Muscle of arm (tissue), 14 donors: ENCODE measurements at places on chromosomes 16 and 17. TPM values are rescaled to one million over a fixed set of nuclear protein-coding genes. Genes with fewer than 3 reads are reported as not detected.

The KIAA0753 gene
- 10.9 TPM for polyA plus RNA-seq

The TEX19 gene
- not detected for polyA plus RNA-seq

The HID1 gene
- polyA plus RNA-seq, result 4.1 TPM

The SDR42E2 gene
- not detected for polyA plus RNA-seq

The PIP4K2B gene
- 72.2 TPM for polyA plus RNA-seq

The AIPL1 gene
- polyA plus RNA-seq, result not detected

The KRT40 gene
- 8.3 TPM for polyA plus RNA-seq

The G6PC1 gene
- not detected for polyA plus RNA-seq

The PPP1R27 gene
- 45.6 TPM for polyA plus RNA-seq

The TP53TG3 gene
- polyA plus RNA-seq, result not detected

The DPEP3 gene
- 0.08 TPM for polyA plus RNA-seq

The ESRP2 gene
- 4.8 TPM for polyA plus RNA-seq

The VKORC1 gene
- 71.5 TPM for polyA plus RNA-seq

The RASD1 gene
- 3.9 TPM for polyA plus RNA-seq

The SLC16A6 gene
- not detected for polyA plus RNA-seq

The UBTF gene
- 54.5 TPM for polyA plus RNA-seq

The GAST gene
- not detected for polyA plus RNA-seq

The CNGB1 gene
- polyA plus RNA-seq, result not detected

The CWC25 gene
- polyA plus RNA-seq, result 10.3 TPM

The ACOX1 gene
- not detected for polyA plus RNA-seq

The CLN3 gene
- polyA plus RNA-seq, result 13.8 TPM

The GCGR gene
- polyA plus RNA-seq, result 0.33 TPM

The TNFRSF17 gene
- polyA plus RNA-seq, result not detected

The ARSG gene
- 3.2 TPM for polyA plus RNA-seq

The AOC2 gene
- 0.95 TPM for polyA plus RNA-seq

The ZACN gene
- 1.1 TPM for polyA plus RNA-seq
